Stimulated activated CD4-positive, alpha-beta T cell treated with anti-CD3 and anti-CD28 coated beads, TNF-alpha, amount 100 ng/mL, for 1 hour (primary cell): ENCODE measurements at places on chromosomes 11 and 22.

DNA sequence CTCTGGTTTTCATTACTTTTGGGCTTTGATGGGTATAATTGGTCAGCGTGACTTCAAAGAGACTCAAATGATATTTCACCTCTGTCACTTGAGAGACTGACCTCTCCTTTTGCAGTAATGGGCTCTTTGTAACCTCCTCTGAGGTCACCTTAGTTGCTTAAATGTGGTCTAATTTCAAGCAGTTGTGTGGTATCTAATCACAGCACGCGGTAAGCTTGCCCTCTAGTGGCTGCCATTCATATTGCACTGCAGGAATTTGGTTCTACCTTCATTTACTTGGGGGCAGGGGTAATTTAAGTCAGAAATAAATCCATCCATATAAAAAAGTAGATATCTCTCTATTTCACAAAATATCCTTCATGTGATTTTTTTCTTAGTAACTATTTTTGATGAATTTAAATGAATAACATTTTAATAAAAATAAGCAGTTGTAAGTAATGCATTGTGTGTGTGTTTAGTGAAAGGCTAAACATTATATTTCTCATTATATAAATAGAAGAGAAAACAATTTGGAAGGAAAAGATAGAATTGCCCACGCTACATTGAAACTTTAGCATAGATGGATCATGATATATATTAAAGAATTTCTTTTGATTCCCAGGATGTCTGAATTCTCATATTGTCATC is 55.0 kb upstream of the ANO3 start:
- no peak for DNase-seq

- no peak for DNase-seq
Measured at GRCh38 chr11:110762590-110762989, 50.4 kb upstream of the ARHGAP20 start.

DNA sequence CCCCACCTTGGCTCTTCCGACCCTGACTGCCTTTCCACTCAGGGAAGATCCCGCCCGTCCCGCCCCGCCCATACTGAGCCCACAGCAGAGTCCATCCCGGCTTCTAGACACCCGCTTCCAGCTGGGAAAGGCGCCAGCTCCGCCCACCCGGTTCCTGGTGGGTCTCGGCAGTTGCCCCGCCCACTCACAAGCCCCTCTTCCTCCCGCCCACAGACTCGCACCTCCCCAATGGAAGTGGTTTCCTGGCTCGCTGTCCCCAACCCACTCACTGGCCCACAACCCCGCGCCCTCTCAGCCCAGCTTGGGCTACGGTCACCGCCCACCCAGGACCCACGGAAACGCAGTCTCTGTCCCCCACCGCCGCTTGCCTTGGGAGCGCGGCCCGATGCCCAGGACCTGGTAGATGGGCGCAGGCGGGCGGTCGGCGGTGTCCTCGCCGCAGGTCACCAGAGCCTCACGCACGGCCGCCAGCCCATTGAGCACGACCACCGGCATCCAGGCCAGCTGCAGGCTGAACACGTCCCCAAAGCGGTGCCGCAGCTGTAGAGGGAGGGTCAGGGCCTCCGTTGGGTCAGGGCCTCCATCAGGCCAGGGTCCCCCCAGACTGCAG is 22.2 kb upstream of the CYP2D6 start:
- DNase-seq = no peak

DNA sequence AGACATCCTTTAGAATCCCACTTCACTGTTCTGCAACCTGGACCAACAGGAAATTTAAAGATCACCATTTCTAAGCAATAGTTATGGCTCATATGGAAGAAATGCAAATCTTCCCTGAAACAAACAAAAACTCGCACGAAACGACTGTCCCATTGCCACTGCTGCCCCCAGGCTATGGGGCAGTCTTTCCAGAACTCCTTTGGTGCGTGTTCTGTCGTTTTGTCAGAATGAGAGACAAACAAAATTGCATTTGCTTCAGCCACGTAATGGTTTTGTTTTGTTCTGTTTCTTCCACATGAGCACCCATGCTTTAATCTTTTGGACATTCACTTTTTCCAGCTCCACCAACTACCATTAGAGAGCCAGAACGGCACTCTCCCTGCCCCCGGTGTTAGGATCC is 10.8 kb upstream of the FBLN1 start:
- DNase-seq = no peak

- DNase-seq = no peak
Measured at GRCh38 chr11:114068327-114068726, 8.8 kb downstream of the ZBTB16 start.

- no peak for DNase-seq
Measured at GRCh38 chr11:70333261-70333660, 62.8 kb downstream of the PPFIA1 start.

GRCh38 chr22:44870021-44870420 is 117.6 kb downstream of the ARHGAP8 start:
- no peak for DNase-seq

GRCh38 chr11:122728561-122728960 is 73.0 kb downstream of the UBASH3B start:
- no peak for DNase-seq

DNA sequence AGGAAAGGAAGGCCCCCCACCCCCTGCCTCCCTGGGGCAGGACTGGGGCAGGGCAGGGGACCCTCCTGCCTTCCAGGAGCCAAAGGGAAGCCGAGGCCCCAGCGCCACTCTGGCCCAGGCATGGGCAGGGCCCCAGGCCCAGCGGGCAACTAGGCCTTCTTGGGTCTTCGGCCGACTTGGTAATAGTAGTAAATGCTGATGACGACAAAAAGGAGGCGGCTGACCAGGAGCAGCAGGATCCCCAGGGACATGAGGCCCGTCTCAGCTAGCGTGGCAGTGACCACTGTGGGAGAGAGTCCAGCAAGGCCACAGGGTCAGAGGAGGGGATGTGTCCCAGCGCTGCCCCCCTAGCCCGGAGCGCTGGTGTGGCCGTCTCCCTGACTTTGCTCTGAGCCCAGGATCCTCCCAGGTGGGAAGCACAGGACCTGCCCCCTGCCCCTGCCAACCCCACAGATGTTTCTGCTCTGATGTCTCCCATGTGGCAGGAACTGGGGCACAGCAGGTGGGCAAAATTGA is 15.9 kb downstream of the TP53I11 start:
- DNase-seq = no peak

- no peak for DNase-seq
Measured at GRCh38 chr11:13223112-13223511, 54.5 kb upstream of the BMAL1 start.

DNA sequence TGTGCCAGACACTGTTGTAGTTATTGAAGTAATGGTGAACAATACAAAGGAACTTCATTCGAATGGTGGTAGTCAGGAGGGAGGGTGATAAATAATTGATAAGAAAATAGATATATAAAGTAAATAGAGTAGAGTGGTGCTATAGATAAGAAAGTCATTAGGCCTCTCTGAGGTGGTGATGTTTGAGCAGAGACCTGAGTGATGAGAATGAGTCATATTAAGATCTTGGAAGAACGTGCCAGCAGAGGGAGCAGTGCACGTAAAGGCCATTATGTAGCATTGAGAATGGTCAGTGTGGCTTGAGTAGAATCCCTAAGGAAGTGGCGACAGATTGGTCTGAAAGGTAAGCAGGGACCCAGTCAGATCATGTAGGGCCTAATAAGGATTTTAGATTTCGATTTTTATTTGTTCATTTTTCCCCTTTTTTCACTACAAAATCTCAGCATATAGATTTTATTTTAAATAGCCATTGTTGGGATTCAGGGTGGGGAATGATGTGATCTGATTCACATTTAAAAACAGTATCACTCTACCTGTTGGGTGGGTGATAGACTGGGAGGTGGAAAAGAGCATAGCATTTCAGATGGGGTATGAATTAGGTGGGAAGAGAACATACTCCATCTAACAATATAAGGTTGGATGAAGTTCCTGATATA is 44.7 kb downstream of the CCDC90B start:
- DNase-seq = no peak

DNA sequence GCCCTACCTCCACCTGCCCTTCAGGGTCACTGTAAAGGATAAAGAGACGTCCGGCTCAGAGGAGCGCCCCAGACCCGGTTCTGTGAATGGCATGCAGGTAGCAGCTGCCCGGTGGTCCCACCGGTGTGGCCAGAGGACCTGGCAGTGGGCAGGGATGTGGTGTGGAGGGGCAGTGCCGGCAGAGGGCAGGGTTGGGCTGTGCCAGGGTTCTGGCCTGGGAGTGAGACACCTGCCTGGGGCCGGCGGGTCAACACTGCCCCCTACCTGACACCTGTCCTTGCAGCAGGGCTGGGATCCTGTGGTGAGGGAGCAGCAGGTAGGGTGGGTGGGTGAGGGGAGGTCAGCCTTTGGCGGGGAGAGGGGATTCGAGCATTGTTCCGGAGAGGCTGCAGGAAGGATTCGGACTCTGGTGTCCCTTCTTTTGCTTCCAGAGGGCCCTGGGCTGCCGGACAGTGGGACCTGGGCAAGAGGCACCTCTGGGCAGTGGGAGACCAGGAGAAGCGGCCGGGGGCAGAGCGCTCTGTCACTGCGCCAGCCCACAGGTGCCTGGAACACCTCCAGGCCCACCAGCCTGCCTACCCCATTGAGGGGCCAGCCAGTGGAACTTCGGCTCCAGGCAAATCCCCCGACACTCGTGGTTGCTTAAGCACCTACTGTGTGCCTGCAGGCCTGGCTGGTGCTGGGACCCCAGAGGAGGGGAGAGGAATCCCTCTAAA is 1.6 kb upstream of the PHLDA2 start:
- DNase-seq = no peak

DNA sequence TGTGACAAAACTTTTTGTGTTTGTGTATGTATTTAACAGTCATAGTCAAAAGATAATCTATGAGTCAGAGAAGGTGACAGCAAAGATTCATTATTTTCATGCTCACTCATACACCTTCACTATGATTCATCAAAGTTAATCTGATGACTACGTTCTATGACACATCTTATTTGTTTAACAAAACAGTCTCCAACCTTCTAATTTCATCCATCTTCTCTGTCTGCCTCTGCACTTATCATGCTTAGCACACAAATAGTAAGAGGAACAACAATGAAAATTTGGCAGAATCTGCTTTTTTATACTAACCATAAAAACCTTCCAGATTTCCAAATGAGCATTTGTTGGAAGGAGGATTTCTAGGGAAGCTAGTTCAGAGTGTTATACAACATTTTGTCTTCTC is 568.9 kb downstream of the LUZP2 start:
- DNase-seq = no peak

- no peak for DNase-seq
Measured at GRCh38 chr11:32527261-32528175, 56.1 kb upstream of the EIF3M start.

DNA sequence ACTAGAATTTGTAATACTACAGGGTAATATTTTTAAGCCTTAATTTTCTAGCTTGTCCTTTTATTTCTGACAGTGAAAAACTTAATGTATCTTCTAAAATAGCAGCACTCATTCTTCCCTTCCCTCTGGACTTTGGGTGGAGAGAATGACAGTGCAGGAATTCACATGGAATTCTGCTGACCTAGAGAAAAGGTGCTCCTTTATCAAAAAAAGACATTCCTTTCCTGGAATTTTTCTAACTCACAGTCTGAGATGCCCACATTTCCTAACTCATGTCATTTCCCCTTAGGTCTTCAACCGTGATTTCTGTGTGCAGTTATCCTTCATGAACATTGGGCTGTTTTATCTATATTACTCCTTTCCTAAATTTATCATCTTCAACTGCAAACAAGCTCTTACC is 137.8 kb upstream of the PDGFD start:
- no peak for DNase-seq

DNA sequence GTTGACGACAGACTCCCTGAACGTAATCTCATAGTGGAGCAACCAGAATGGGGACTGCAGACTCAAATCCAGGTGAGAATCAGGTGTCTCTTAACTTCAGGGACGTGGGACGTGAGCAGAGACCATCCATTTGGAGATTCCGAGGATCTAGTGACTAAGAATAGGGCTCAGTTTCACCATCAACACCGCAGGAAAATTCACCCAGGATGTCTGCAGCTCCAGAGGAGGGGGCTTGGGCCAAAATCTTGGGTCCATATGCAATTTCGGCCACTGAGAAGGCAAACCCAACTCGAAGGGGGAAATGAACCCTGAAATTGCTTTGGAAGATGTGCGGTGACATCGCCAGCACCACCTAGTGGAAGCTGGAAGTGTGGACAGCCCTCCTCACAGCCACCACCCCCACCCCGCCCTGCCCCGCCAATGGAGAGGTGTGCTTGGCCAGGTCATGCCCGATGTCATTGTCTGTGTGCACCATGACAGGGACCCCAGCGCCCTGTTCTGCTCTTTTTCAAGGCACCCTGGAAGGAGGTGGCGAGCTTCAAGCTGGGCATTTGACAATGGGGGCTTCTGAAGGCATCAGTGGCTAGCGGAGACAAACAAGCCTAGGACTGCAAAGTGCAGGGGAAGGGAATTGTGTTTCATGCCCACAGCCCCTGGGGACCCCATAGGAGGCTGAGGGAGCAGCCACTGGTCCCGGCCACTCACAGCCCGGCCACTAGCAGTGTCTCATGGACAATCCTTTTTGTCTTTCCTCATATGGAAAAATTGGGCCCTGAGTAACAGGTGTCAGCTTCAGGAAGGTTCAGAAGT is 24.8 kb downstream of the APOL1 start:
- DNase-seq = peak; percentile 40

DNA sequence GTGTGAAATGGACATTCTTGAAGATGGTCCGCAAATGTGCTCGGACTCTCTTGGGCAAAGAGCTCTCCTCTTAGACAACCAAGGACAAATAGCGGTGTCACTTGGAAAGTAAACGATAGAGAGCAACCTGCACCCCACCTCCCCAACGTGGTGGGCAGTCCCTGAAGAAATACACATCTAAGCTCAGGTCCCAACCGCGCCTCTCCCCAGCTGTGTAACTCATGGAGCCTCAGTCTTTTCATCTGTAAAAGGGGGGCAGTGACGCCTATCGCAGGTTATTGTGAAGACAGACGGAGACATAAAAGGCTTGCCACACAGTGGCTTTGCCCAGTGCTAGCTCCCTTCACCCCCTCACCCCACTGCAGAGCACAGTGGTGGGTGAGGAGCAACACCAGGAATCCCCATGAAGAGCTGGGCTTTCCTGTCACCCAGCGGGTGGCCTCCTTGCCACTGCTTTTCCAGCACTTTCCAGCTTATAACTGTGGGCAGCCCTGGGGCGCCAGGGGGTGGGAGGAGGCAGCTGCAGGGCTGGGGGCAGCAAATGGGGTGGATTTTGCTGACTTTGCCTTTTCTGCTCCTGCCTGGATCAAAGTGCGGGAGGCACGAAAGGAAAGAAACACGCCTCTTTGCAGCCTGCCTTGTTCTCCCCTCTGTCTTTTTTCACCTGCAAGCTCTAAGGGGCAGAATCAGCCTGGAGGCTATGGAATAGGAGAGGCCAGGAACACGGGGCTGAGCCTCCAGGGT is 73.7 kb upstream of the TSPAN18 start:
- no peak for DNase-seq

- no peak for DNase-seq
Measured at GRCh38 chr22:18156878-18157713, 7.1 kb downstream of the USP18 start.

DNA sequence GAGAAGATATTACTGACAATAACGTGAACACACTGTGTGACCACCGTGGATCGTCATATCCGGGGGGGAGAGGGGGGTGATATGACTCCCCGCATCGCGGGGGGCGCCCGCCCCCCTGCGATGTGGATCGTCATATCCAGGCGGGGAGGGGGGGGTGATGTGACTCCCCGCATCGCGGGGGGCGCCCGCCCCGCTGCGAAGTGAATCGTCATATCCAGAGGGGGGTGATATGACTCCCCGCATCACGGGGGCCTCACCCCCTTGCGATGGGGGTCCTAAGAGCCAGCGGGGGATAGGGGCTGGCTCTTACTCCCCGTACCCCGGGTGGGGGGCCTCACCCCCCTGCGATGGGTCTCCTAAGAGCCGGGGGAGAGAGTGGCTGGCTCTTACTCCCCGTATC is 19.9 kb downstream of the UNC93B1 start:
- no peak for DNase-seq
